Tibial nerve (tissue), 4 donors: ENCODE measurements at places on chromosomes 13 and 19.
A peak's percentile ranks its signal among the peaks of the same experiment; 100 is the strongest.

GRCh38 chr13:40233731-40234195 lies 432.7 kb downstream of the FOXO1 start:
- DNase-seq: no peak

GRCh38 chr19:49097453-49098288 lies 12.4 kb downstream of the SNRNP70 start:
- DNase-seq: peak; percentile 33

GRCh38 chr13:23673354-23673753 lies 103.1 kb downstream of the TNFRSF19 start:
- DNase-seq: no peak

DNA sequence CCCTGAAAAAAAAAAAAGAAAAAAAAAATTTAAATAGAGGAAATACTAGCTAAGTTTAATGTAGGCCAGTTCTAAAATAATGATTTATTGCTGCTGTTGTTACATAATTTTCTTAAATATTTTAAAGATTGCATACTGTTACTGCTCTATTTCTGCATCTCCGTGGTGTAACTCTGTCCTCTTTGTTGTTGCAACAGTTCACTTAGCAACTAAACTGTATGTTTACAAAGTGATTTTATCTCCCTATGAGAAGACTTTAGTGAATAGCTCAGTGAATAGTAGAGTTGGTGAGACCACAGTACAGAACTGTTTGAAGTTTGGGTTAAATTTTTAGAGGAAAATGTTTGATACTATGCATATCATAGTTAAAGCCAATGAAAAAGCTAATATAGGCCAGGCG lies 19.4 kb downstream of the BRCA2 start:
- DNase-seq: no peak

GRCh38 chr19:49758292-49758691 lies 4.8 kb downstream of the TSKS start:
- DNase-seq: no peak

DNA sequence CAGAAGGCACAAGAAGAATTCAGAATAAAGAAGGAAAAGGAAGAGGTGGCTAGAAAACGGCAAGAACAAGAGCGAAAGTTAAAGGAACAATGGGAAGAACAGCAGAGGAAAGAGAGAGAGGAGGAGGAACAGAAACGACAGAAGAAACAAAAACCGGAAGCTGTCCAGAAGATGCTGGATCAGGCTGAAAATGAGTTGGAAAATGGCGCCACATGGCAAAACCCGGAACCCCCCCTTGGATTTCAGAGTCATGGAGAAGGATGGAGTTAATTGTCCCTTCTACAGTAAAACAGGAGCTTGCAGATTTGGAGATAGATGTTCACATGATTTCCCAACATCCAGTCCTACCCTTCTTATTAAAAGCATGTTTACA lies 6.7 kb downstream of the CD209 start:
- DNase-seq: no peak

DNA sequence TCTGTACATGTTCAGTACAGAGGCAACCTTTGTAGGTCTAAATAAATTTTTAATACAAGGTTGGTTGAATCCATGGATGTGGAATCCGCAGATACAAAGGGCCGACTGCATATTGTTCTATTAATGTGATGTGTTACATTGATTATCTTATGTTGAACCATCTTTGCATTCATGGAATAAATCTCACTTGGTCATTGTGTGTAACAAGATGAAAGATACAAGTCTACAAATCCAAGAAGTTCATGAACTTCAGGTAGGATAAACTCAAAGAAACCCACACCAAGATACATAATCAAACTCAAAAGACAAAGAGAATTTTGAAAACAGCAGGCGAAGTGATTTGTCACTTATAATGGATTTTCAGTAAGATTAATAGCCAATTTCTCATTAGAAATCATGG lies 8.0 kb upstream of the TFDP1 start:
- DNase-seq: no peak

- no peak for DNase-seq
These were observed 10.9 kb upstream of the SPC24 start for GRCh38 chr19:11166281-11167142.

GRCh38 chr19:32427536-32427935 lies 22.0 kb downstream of the DPY19L3 start:
- no peak for DNase-seq
